ENCODE measurements at places on chromosomes 7 and 10. TPM values are rescaled to one million over a fixed set of nuclear protein-coding genes. Genes with fewer than 3 reads are reported as not detected.
A peak's percentile ranks its signal among the peaks of the same experiment; 100 is the strongest.

GRCh38 chr10:130453721-130454542 lies 317.7 kb downstream of the GLRX3 start:
- no peak for DNase-seq
- no peaks in the 10 kb centered on the region for H3K27me3 ChIP-seq
- no peaks in the 10 kb centered on the region for H3K36me3 ChIP-seq
- H3K4me1 ChIP-seq: no peaks in the 10 kb centered on the region
- H3K4me3 ChIP-seq: no peak overlapping the region
- H3K27ac ChIP-seq: no peak overlapping the region

DNA sequence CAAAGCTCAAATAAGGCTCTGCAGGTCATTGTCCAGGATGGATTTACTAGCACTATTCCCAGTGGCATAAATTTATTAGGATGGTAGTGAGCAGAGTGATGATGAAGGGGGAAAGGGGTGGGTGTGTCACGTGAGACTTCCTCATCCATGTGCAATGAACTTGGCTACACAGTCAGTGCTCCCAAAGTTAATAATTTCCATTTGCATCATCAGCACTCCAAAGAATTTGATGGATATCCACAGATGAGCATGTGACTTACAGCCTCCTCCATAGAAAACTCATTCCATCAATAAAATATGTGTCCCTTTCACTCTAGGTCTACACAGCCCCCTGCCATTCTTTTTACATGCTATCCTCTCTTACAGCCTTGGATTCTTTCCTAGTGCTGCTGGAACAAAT lies 142.6 kb upstream of the PLPP4 start:
- H3K27me3 ChIP-seq: no peaks in the 10 kb centered on the region
- H3K4me1 ChIP-seq: no peaks in the 10 kb centered on the region
- no peaks in the 10 kb centered on the region for H3K36me3 ChIP-seq
- no peak for DNase-seq

GRCh38 chr7:138606236-138606635 lies 94.9 kb downstream of the SVOPL start:
- no peaks in the 10 kb centered on the region for H3K4me1 ChIP-seq
- no peaks in the 10 kb centered on the region for H3K36me3 ChIP-seq
- no peaks in the 10 kb centered on the region for H3K27me3 ChIP-seq
- H3K27ac ChIP-seq: no peak overlapping the region

- no peak for DNase-seq
- no peak overlapping the region for H3K4me3 ChIP-seq
- H3K36me3 ChIP-seq: no peaks in the 10 kb centered on the region
- no peaks in the 10 kb centered on the region for H3K27me3 ChIP-seq
Measured at GRCh38 chr10:9926881-9927280, 1090.8 kb upstream of the CELF2 start.

DNA sequence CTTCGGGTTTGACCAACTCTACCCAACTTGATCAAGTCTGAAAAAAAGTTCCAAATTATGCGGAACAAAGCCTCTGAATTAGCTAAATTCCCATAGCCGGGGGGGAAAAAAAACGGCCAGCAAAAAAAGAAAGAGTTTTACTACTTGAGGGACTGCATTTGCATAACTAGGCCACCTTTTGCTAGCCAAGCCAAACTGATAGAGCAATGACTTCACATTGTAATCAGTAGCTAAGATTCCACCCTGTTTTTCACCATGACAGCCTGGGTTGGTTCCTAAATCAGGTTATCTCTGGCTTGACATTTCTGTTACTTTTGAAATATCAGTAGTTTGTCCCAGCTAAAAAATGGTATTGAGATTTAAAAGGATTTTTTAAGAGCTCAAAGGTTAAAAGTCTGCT lies 31.4 kb upstream of the CREB3L2 start:
- DNase-seq: no peak
- no peaks in the 10 kb centered on the region for H3K36me3 ChIP-seq
- H3K27ac ChIP-seq: no peak overlapping the region
- no peaks in the 10 kb centered on the region for H3K4me1 ChIP-seq
- no peak overlapping the region for H3K4me3 ChIP-seq
- no peaks in the 10 kb centered on the region for H3K27me3 ChIP-seq

DNA sequence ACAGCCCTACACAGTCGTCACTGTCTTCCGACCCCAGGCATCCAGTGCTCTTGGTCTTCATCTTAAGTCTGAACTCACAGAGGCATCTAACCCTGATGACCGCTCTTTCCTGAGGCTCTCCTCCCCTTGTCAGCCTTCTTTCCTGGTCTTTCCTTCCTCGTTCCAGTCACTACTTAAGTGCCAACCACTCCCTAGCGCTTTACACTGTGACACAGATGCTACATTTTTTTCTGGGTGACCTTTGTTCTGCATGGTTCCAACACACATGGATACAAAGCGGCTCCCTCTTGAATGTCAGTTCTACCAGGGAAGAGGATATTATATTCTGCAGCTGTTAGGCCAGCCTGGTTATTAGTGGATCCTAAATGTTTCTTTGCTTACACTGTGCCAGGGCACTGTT lies 12.7 kb downstream of the YWHAG start:
- DNase-seq: no peak
- H3K4me3 ChIP-seq: no peak overlapping the region
- H3K4me1 ChIP-seq: peaks cover 2% of the 10 kb centered on the region

- no peak overlapping the region for H3K27ac ChIP-seq
- H3K4me3 ChIP-seq: no peak overlapping the region
- no peaks in the 10 kb centered on the region for H3K36me3 ChIP-seq
- H3K27me3 ChIP-seq: no peaks in the 10 kb centered on the region
- no peaks in the 10 kb centered on the region for H3K4me1 ChIP-seq
Measured at GRCh38 chr7:36448781-36449379, 59.2 kb downstream of the ANLN start.

DNA sequence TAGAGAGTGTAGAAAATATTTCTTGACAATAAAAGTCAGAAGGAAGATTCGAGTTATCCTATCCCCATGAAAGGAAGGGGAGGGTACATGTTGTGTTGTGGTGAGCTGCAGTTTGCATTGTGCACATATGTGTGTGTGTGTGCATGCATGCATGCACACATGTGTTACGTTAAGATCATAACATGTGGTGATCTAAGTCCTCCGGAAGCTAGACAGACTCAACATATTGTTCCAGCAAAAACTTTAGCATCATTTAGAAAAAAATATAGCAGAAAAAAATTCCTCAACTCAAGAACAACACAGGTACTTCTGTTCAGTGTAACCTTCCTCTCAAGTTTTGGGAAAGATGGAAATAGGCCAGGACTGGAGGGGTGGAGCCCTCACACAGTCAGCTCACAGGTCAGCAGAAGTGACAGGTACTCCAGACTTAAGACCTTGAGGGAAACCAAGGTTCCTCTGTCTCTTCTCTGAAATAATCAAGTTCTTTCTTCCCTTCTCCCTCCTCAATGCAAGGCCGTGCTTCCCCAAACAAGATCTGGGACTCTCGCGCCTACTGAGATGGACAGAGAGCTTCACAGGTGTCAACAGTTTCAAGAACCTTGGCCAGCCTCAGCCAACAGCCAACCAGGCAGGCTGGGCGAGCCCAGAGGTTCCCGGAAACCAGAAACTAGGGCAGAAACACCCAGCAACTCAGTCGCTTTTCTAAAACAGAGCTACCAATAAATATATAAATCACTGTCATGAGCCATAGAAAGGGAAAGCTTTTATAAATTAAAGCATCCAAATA lies 205.2 kb downstream of the FAM107B start:
- H3K27ac ChIP-seq: no peak overlapping the region
- no peak overlapping the region for H3K4me3 ChIP-seq
- no peaks in the 10 kb centered on the region for H3K27me3 ChIP-seq
- DNase-seq: no peak
- H3K36me3 ChIP-seq: no peaks in the 10 kb centered on the region

- no peak overlapping the region for H3K27ac ChIP-seq
- no peak for DNase-seq
- no peak overlapping the region for H3K4me3 ChIP-seq
- H3K27me3 ChIP-seq: peaks cover 3% of the 10 kb centered on the region
- H3K4me1 ChIP-seq: no peaks in the 10 kb centered on the region
Measured at GRCh38 chr7:8303904-8304528, 42.0 kb upstream of the ICA1 start.

GRCh38 chr10:112711366-112711765 lies 238.7 kb upstream of the TCF7L2 start:
- DNase-seq: no peak
- H3K27me3 ChIP-seq: no peaks in the 10 kb centered on the region
- no peak overlapping the region for H3K4me3 ChIP-seq

- H3K4me1 ChIP-seq: no peaks in the 10 kb centered on the region
- no peaks in the 10 kb centered on the region for H3K27me3 ChIP-seq
- no peak for DNase-seq
- no peak overlapping the region for H3K27ac ChIP-seq
- no peak overlapping the region for H3K4me3 ChIP-seq
Measured at GRCh38 chr7:52592698-52593097, 442.7 kb upstream of the POM121L12 start.

- DNase-seq: no peak
- H3K4me1 ChIP-seq: no peaks in the 10 kb centered on the region
- H3K4me3 ChIP-seq: no peak overlapping the region
- H3K36me3 ChIP-seq: no peaks in the 10 kb centered on the region
- H3K27ac ChIP-seq: no peak overlapping the region
- no peaks in the 10 kb centered on the region for H3K27me3 ChIP-seq
Measured at GRCh38 chr7:5195157-5195556, 5.1 kb downstream of the WIPI2 start.

DNA sequence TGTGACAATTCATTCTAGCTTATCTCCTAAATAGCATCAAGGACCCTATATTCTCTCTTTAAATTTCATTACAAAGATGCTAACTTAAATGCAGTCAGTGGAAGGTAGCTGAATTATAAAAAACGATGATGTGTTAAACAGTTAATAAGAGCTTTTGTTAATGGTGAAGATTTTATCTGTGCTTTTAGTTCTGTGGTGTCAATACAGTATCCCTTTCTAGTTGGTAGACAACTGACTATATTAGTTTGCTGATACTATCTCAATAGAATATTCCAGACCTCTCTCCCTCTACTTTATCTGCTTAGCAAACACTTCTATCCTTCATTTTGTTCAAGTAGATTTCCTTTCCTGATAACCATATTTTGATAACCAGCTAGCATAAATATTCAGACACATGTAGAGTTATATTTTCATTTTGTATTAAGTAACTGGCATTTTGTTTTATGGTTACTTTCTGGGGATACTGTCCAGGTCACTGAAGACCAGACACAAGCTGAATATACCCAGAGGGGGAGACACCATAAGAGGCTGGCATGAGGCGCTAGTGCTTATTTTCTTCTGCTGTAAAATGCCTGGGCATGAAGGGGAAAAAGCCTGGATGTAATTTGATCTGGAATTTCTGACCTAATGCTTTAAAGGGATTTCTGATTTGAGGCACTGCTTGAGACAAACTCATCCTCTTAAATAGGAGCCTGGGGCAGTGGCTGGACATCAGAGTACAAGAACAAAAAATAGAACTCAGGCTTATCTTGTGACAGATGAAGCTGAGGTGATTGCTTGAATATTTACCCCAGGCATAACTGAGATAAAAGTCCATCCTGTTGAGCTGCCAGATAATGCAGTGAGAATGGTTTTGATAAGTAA lies 197.5 kb downstream of the MALRD1 start:
- no peak overlapping the region for H3K4me3 ChIP-seq
- H3K36me3 ChIP-seq: no peaks in the 10 kb centered on the region
- H3K27me3 ChIP-seq: no peaks in the 10 kb centered on the region
- no peak for DNase-seq
- no peaks in the 10 kb centered on the region for H3K4me1 ChIP-seq
- H3K27ac ChIP-seq: no peak overlapping the region

DNA sequence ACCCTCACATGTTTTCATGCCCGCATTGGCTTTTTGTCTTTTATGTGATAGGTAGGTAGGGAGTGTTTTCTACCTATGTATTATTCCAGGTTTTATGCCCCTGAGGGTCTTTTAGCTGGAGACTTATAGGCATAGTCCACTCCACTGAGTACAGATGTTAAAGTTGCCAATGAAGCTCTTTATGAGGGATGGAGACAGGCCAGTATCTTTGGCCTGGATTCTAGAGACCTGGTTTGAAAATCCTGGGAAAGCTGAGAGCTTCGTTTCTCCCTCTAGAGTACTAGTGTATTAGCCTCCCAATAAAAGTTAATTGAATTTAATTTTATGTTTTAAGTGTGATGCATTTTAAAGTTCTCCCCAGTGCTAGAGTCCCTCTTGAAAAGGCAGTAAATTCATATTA lies 854.1 kb downstream of the LRMDA start:
- DNase-seq: no peak
- no peaks in the 10 kb centered on the region for H3K27me3 ChIP-seq
- H3K4me3 ChIP-seq: no peak overlapping the region
- H3K36me3 ChIP-seq: no peaks in the 10 kb centered on the region

DNA sequence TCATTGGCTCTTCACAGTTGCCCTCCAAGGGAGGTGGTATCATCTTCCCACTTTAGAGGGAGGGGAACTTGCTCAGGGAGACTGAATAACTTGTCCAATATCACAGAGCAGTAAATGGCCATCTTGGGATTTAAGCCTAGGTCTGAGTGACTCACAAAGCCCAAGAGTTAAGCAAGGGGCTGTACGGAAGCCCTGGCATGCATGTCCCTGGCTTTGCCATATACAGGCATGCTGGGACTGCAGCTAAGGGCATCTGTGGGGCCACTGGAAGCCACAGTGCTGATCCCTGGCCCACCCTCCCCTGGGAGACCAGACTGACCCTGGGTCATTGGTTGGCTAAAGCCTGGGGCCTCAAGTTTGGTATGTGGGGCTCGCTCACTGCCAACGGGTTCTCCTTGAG lies 3.1 kb downstream of the VSIR start:
- H3K4me1 ChIP-seq: peaks cover 10% of the 10 kb centered on the region
- H3K4me3 ChIP-seq: no peak overlapping the region
- DNase-seq: peak; percentile 51

GRCh38 chr7:44789990-44790389 lies 6.5 kb upstream of the PPIA start:
- H3K27ac ChIP-seq: no peak overlapping the region
- no peak for DNase-seq
- H3K36me3 ChIP-seq: no peaks in the 10 kb centered on the region
- H3K4me1 ChIP-seq: no peaks in the 10 kb centered on the region
- H3K27me3 ChIP-seq: no peaks in the 10 kb centered on the region
- no peak overlapping the region for H3K4me3 ChIP-seq

GRCh38 chr10:80253266-80253962 lies 36.0 kb downstream of the MAT1A start:
- H3K27me3 ChIP-seq: no peaks in the 10 kb centered on the region
- no peak overlapping the region for H3K4me3 ChIP-seq
- no peak overlapping the region for H3K27ac ChIP-seq
- H3K36me3 ChIP-seq: no peaks in the 10 kb centered on the region
- H3K4me1 ChIP-seq: no peaks in the 10 kb centered on the region

The STEAP2 gene
- total RNA-seq: 36.2 TPM

The CALCR gene
- 0.27 TPM for total RNA-seq

The TMEM270 gene
- total RNA-seq: not detected

The NCF1 gene
- total RNA-seq: 7.0 TPM

The NAT16 gene
- not detected for total RNA-seq

The LAMB1 gene
- 120 TPM for total RNA-seq

The HGF gene
- total RNA-seq: 20.7 TPM

The GATA3 gene
- 2.0 TPM for total RNA-seq

The AGMO gene
- 3.4 TPM for total RNA-seq

The HOXA11 gene
- 0.81 TPM for total RNA-seq

Data from aorta (tissue), 5 donors.